Activated T-cell treated with anti-CD3 and anti-CD28 coated beads, Interleukin-2, amount 50 U/mL, for 48 hours (primary cell): ENCODE measurements at places on chromosomes 4 and X.

DNA sequence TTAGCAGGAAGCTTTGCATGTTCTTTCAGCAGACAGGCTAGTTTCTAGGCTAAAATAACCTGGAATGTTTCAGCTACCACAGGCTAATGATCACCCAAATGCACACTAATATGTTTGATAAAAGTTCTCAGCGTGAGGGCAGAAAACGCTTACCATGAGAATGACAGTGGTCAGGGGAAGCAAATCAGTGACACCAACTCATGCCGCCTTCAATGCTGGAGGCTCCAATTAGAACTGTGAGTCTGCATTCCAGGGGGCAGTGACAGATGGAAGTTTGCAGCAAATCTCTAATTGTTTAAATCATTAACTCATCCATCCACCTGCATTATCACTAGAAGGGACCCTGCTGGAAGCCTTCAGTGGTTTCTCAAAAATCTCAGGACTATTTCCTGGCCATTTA lies 43.2 kb downstream of the ANOS1 start:
- no peak for DNase-seq

DNA sequence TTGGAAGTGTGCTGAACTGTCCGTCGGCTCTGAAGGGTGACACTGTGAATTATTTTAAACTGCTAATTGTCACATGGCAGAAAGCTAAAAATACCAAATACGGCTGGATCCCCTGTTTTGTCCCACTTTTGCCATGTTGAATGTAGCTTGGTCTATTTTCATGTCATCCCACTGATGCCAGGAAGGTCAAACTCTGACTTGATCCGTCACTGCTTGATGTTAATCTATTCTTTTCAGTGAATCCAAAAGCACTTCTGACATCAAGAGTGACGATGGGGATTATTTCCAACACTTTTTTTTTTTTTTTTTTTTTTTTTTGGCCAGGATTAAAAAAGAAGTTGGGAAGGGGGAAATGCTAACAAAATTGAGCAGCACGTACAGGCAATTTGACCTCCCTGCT lies 734.6 kb upstream of the TENM3 start:
- DNase-seq, result no peak

DNA sequence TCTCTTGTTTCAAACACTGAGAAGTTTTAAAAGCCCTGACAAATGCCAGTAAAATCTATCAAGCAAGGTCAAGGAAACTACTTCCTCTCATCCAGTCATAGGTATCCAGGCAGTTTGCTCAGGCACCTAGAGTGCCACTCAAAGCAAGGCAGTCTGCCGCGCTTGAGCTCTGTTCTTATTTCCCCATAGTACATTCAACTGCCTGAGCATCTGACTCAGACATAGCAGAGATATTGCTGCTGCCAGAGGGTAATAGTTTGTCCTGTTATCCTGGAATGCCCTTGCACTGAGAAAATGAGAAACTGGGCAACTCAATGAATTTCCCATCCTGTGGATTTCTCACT lies 16.1 kb upstream of the ATP8A1 start:
- peak; percentile 41 for DNase-seq

DNA sequence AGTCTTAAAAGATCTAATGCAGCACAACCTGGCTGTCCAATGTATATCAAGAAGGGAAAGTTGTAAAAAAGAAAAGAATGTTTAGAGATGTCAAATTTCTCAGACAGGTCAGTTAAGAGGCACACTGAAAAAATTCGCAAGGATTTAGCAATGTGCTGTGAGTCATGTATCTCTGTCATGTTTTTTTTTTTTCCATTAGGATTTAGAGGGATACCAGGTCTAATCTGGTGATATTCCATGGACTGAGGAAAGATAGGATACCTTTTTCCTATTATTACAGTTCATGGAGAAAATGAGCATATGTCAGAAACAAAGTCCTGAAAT lies 815.4 kb upstream of the PCDH10 start:
- DNase-seq, result no peak

DNA sequence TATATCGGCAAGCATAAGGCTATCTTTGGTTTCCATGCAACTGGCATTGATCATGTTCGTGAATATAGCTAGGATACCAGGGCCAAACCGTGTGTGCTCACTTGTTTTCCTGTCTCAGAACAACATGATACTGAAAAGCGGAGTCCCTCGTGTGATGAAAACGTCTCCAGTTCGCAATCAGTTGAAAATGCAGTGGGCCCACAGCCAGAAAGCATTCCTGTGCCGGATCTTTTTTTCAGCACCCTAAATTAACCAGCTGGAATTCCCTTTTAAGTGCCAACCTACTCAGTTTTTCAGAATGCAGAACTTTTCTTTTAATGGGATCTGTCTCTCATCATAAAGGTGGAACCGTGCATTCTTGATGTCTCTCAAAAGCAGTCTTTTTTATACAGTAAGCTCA lies 130.8 kb upstream of the FRG1 start:
- DNase-seq, result no peak

- no peak for DNase-seq
Observed at GRCh38 chrX:32687379-32687778, 524.0 kb downstream of the DMD start.

DNA sequence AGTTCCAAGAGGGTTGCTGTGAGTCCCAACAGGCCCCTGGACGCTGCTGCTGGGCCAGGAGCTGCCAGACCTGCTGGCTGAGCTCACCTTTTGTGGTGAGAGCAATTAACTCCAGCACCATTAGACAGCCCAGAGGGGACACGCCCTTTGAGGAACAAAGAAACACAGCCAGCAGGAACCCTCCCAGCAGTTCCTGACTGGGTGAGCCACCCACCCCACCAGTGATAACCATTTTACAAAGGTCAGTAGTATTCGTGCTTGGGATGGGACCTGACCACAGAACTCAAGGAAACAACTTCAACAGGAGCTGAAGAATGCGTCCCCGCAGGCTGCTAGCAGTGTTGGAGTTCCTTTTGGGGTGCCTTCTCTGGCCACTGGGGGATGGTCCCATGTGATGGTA lies 38.8 kb upstream of the AFAP1 start:
- no peak for DNase-seq

DNA sequence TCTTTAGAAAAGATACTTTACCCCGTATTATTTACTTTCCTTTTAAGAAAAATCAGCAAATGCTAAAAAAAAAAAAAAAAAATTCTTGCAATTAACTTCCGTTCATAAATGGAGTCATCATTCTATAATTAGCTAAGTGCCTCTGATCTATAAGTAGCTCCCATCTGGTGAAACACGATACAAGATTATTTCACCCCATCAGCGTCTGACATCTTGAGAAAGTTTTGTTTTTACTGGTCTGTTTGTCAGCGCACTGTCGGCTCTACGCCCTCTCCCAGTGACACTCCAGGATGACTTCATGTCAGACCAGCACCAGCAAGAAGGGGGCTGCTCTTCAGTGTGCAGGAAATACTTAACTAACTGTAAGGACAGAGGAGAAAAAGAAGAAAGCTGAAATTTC lies 108.3 kb downstream of the AFAP1 start:
- DNase-seq, result no peak

- no peak for DNase-seq
Observed at GRCh38 chr4:26015133-26015651, 101.2 kb downstream of the SMIM20 start.

GRCh38 chrX:30580641-30581040 lies 3.1 kb upstream of the TASL start:
- DNase-seq, result no peak

DNA sequence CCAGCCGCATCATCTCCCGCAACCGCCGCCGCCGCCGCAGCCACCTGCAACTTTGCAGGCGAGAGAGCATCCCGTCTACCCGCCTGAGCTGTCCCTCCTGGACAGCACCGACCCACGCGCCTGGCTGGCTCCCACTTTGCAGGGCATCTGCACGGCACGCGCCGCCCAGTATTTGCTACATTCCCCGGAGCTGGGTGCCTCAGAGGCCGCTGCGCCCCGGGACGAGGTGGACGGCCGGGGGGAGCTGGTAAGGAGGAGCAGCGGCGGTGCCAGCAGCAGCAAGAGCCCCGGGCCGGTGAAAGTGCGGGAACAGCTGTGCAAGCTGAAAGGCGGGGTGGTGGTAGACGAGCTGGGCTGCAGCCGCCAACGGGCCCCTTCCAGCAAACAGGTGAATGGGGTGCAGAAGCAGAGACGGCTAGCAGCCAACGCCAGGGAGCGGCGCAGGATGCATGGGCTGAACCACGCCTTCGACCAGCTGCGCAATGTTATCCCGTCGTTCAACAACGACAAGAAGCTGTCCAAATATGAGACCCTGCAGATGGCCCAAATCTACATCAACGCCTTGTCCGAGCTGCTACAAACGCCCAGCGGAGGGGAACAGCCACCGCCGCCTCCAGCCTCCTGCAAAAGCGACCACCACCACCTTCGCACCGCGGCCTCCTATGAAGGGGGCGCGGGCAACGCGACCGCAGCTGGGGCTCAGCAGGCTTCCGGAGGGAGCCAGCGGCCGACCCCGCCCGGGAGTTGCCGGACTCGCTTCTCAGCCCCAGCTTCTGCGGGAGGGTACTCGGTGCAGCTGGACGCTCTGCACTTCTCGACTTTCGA lies 654 bp downstream of the ATOH1 start:
- peak; percentile 23 for DNase-seq

GRCh38 chrX:69032601-69033000 lies 132.7 kb downstream of the PJA1 start:
- no peak for DNase-seq

DNA sequence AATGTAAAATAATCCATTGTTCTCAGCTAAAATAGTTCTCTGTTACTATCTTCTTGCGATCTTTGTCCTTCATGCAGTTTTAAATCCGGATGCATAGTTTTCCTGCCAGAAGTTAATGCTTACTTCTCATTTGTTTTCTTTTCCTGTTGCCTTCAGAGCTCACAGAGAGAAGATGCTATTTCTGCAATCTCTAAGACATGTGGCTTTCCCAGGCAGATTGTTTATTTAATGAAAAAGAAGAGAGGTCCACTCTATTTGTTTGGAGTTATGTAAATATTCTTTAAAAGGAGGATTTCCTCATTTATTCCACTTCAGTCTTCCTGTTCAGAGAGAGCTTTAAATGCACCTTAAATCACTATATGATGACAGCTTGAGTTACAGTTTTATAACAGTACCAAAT lies 39.3 kb upstream of the HPGD start:
- no peak for DNase-seq

GRCh38 chr4:143251348-143251747 lies 66.6 kb downstream of the USP38 start:
- DNase-seq, result no peak

GRCh38 chr4:98873059-98873458 lies 55.9 kb downstream of the EIF4E start:
- no peak for DNase-seq
